Mesothelial cell of epicardium (in vitro differentiated cells): ENCODE measurements at places on chromosomes 4 and X. TPM values are rescaled to one million over a fixed set of nuclear protein-coding genes. Genes with fewer than 3 reads are reported as not detected.

GRCh38 chr4:37795581-37796195, 30.8 kb upstream of the PGM2 start:
- DNase-seq = no peak

- no peak for DNase-seq
Measured at GRCh38 chr4:180394730-180395129, 1848.5 kb upstream of the TENM3 start.

DNA sequence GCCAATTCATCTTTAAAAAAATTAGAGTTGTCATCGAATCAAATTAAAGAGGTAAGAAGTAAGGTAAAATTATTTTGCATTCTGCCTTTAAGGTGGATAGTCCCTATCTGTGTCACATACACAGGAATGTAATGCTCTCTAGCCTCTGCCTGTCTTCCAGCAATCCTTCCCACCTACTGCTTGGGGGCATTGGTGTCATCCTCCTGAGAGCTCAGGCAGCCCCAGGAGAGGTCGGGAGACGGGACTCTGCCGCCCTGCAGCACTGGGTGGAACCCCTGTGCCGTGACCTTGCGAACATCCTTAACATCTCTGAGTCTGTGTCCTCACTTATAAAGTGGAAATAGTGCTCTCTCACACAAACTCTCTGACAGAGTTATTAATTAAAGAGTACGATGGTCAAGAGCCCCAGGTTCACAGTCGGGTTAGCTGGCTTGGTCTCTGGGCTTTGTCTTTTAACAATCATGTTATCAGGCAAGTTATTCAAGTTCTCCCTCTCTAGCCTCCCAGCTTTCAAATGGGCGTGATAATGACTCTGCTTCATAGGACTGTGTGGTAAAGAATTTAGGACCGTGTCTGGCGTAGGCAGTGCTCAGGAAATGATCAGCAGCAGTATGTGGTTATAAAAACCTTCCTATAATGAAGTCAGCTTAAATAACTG, 10.2 kb downstream of the TLR3 start:
- no peak for DNase-seq

GRCh38 chr4:96519291-96519690, 679.4 kb downstream of the PDHA2 start:
- no peak for DNase-seq

DNA sequence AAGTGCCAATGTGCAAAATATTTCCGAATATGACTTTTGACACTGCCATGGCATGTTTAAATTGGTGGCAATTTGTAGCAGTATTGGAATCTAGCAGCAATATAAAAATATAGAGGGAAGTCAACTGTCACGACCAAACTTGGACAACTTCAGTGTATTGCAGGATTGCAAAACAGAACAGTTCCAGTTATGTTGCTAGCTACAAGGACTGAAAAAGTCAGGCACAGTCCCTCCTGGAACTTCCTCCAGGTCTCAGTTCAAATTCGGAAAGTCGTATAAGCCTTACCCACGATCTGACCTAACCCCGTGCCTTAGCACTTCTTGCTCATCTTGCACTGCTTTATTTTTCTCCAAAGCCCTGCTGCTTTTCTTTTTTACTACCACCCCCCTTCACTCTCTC, 390.0 kb upstream of the GALNT7 start:
- no peak for DNase-seq

GRCh38 chrX:85052636-85053343, 49.1 kb downstream of the APOOL start:
- no peak for DNase-seq

DNA sequence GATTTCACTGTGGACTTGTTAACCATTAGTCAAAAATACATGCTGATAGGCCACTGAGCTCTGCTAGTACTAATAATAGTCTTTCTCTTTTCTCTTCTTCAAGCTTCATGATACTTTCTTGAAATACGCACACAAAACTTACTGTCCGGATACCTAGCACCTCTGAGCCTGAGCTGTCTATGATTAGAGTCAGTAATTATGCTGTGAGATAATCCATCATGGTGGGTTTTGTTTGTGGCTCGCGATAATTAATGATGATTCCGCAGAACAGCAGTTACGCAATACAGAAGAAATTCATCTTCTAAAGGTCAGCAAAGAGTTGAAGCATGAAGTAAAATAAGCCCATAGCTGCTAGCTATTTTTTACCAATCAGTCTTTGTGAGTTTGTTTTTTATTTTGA, 511.5 kb upstream of the GALNT7 start:
- no peak for DNase-seq

FGFR3 gene
- 30.9 to 37.6 TPM (median 32.9 TPM) in 3 replicates for total RNA-seq

NXF2B gene
- not detected in 3 replicates for total RNA-seq

ERAS gene
- 0.33 to 0.63 TPM (median 0.54 TPM) in 3 replicates for total RNA-seq

FATE1 gene
- not detected in 3 replicates for total RNA-seq

SPATA4 gene
- total RNA-seq = 0.20 to 0.74 TPM (median 0.40 TPM) in 3 replicates

GUCY1B1 gene
- 17.1 to 18.6 TPM (median 17.4 TPM) in 3 replicates for total RNA-seq
